ENCODE measurements at places on chromosomes 12 and 14. TPM values are rescaled to one million over a fixed set of nuclear protein-coding genes. Genes with fewer than 3 reads are reported as not detected.

GRCh38 chr12:24742378-24742777, 206.5 kb downstream of the BCAT1 start:
- DNase-seq, result no peak

- no peak for DNase-seq
Measured at GRCh38 chr12:32451816-32452215, 52.5 kb downstream of the FGD4 start.

DNA sequence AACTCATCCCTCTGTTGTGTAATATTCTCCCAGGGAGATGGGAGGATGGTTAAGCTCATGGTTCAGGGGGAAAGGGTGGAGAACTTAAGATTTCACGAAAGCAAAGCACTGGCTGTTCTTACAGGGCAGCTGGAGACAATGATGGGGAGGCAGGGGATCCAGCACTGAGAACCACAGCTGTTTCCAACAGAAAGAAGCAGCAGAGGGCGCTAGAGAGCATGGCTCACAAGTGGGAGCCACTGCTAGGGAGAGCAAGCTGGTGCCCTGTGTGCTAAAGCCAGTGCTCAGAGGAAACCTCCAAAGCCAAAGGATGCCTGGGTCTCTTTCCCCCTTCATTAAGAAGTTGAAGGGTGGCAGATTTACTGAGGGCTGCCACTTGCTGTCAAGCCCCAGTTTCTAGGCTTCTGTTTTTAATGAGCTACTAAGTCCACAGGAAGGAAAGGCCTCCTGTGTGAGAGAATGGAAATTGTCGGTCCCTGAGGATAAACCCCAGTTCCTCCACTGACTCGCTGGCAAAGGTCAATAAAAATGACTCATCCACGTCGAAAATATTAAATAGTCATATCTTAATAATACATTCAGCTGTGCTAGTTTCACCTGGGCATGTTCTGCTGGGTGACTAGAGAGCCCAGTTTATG, 199.7 kb downstream of the ANO2 start:
- DNase-seq, result peak; percentile 6

DNA sequence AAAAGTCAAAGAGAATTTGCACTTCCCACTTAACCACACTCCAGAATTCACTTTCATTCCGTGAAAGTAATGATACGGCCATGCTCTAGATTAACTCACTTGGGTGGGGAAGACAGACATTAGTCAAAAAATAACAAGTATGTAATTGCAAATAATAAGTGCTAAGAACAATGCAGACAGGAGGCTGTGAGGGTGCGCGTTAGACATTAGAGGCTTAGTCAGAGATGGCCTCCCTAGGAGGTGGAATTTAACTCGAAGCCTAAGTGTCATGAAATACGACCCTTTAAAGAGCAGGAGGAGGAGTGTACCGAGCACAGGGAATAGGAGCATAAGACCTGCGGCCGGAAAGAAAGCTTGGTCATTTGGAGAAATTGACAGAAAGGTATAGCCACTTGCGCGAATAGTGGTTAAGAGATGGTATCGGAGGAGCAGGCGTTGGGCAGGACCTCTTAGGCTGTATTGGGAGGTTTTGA, 628 bp downstream of the SNRPF start:
- DNase-seq, result peak; percentile 8

DNA sequence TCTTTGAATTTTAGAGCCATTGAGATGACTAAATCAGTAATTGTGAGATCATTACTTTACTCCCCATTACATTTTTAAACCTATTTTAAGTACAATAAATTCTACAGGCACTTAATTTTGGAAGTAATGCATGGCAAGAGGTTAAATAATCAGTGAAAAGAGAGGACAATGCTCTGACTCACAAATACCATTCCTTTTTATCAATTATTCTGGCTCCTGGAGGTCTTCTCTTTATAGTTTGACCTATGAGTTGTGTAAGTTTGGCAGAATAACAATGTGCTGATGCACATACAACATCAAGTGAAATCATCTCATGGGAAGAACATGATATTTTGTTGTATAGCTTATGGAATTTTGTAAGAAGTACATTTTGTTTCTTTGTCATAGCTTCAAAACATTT, 166.7 kb downstream of the TMTC3 start:
- DNase-seq, result no peak

GRCh38 chr14:54301359-54301758, 95.4 kb upstream of the CDKN3 start:
- DNase-seq, result no peak

- no peak for DNase-seq
Measured at GRCh38 chr12:66964629-66965028, 285.8 kb upstream of the GRIP1 start.

DNA sequence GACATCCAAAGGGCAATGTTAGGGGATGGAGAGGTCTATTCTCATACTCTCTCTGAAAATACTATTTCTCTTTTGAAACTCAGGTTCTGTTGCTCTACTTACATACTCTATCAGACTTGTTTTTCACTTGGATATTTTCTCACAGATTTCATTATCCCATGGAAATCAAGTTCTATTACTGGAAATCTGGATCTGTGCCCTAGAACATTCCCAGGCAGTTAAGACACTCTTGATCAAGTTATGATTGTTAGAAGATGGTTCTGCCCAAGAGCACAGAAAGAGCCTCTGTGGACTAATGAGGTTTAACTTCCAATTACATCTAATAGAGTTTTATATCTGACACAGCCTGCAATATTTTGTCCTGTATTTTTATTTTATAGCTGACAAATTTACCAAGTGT, 591.0 kb upstream of the ATP2B1 start:
- DNase-seq, result no peak

DNA sequence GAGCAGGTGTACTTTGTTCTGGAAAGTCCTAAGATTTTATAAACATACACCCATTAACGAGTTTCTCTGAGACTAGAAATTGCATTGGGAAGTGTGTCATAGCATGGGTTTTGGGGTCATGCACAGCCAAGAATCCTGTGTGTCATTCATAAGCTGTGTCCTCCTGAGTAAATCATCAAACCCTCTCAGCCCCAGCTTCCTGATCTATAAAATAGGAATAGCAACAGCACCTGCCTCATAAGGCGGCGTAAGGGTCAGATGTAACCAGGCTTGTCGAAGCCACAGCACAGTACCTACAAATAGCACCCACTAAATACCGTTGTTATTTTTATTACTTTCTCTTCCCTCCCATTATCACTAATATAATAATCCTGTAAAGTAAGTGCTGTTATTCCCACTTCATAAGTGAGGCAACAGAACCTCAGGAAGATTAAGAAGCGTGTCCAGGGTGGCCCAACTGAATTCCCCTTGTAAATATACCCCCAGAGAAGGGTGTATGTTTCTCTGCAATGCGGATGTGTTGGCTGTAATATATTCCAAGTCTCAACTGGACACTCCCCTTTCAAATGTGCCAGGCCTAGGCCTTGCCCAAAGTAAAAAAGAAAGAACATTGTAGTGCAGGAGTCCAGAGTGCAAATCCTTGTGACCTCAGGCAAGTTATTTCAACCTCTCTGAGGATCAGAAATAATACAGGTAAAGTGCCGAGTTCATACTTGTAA, 188.3 kb upstream of the BCL2L14 start:
- no peak for DNase-seq

DNA sequence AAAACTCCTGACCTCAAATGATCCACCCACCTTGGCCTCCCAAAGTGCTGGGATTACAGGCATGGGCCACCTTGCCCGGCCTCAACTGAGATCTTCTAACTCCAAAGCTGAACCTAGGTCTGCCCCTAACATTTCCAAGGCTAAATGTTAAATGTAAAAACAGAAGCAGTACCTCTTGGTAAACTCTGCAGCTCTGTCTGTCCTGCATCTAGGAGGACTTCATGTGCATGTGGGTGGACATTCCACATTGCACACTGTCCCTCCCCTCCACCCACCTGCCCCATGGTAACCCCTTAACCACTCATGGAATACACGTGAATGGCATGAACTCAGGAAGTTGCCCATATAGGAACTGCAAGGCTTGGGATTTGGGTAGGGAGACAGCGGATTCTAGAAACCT, 33.1 kb downstream of the SNX6 start:
- DNase-seq, result no peak

GRCh38 chr12:47082283-47082682, 2.5 kb upstream of the AMIGO2 start:
- DNase-seq, result no peak

DNA sequence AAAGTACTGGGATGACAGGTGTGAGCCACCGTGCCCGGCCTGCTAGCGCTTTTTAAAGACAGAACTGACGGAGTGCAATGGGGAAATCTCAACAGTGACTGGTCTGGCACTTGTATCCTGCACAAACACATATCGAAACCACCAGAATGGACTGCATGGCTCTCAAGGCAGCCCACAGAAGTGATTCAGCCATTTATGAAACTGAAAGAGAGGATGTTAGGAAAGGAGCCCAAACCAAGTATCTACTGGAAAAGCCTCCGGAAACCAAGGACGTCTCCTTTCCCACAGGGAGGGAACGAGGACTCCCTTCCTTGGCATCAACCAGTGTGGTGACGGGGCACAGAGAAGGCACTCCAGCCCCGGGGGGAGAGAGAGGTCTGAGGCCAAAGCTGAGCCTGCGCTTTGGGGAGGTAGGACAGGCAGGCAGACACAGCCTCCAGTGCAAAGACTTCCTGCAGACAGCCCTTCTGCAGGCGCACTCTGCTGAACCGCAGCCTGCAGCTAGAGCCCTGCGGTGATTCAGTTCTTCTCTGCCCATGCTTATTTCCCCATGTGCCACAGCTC, 16.5 kb downstream of the SLC15A4 start:
- DNase-seq, result no peak

GRCh38 chr12:113639474-113639873, 167.8 kb upstream of the LHX5 start:
- DNase-seq, result no peak

- DNase-seq, result no peak
Measured at GRCh38 chr12:42162193-42162592, 17.5 kb upstream of the GXYLT1 start.

DNA sequence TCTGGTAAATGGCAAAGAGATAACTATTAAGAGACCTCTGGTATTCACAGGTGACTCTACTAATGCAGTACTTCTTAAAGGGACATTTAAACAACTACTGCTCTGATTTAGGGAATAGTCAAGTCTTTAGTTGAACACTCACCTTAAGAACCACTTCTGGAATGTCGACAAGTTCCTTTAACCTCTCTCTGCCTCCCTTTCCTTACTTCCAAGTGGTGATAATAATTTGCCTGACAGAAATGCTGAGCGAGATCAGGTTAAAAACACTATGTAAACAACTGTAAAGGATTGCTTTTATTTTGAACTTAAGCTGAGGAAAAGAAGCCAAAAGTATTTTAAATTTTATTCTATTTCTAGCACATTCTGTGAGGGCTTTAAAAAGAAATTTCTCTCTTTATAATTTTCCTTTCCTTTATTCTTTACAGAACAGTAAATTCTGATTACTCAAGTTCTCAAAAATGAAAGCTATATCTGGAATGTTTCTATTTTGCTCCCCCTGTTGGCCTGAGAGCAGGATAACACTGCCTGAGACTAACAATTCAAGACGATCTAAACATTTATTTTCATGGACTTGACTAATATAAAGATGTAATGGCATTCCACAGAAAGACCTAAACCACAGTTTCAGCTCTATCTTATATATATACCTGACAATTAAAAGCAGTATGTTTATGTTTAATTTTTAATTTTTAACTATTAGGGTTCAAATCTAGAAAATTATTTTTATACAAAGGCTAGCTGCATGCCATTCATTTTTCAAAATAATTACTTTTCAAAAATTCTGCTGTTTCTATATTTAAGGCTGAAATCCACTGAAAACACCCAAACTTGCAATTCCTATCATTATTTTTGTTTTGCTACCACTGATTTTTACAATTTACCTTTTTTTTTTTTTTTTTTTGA, 29.2 kb downstream of the ZCCHC8 start:
- peak; percentile 66 for DNase-seq

DNA sequence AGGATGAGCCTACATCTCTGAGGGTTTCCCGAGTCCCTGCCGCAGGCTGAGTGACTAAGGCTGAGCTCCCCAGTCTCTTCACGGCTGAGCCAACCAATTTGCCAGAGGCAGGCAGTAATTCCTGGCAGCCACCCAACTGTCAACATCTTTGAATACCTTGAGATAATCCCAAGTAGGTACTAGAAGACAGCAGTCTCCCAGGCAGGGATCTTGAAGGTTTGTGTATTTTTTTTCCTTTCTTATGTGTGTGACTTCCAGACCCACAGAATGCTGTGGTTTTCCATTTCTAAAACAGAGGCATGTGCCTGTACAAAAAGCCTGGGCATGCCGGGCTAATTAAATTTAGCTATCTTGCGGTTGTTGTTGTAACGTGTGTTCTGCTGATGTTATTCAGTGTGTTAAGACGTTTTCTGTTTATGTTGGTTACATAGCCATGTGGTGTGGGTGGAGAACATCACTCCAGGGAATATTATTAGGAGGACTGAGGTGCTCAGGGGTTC, 155.5 kb downstream of the ANO2 start:
- no peak for DNase-seq

- DNase-seq, result peak; percentile 17
Measured at GRCh38 chr14:34064349-34064748, 113.5 kb upstream of the EGLN3 start.

DNA sequence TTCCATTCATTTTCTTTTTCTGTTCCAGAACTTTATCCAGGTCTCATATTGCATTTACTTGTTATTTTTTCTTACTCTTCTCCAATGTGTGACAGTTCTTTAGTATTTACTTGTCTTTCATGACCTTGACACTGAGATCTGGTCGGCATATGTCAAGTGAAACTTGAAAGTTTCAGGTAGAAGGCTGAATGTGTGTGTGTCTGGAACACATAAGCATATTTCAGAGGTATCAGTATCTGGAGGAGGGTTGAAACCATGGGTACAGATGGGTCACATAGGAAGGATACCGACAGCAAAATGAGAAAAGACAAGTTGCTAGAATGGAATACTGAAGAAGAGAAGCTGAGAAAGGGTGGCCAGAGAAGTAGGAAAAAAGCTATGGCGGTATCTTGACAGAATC, 22.5 kb upstream of the PTGDR start:
- no peak for DNase-seq

- DNase-seq, result no peak
Measured at GRCh38 chr12:95474660-95474958, 657 bp downstream of the METAP2 start.

- no peak for DNase-seq
Measured at GRCh38 chr14:99256483-99256874, 15.5 kb downstream of the BCL11B start.

- DNase-seq, result no peak
Measured at GRCh38 chr14:35164849-35165248, 42.5 kb downstream of the PRORP start.

GRCh38 chr14:69648480-69649451, 37.4 kb downstream of the SUSD6 start:
- DNase-seq, result no peak

- DNase-seq, result no peak
Measured at GRCh38 chr12:121892673-121893561, 4.3 kb downstream of the PSMD9 start.

CLEC14A gene
- 2.9 TPM for total RNA-seq

SLC17A8 gene
- total RNA-seq, result 8.8 TPM

TSPAN8 gene
- total RNA-seq, result 0.91 TPM

SLC10A1 gene
- not detected for total RNA-seq

CAPZA3 gene
- not detected for total RNA-seq

DACT1 gene
- total RNA-seq, result 47.7 TPM

RNASE1 gene
- total RNA-seq, result 14.5 TPM

KIF5A gene
- 51.7 TPM for total RNA-seq

OR4K13 gene
- total RNA-seq, result not detected

ERBB3 gene
- total RNA-seq, result 4.7 TPM

CLEC2A gene
- not detected for total RNA-seq

GRIN2B gene
- total RNA-seq, result 44.9 TPM
